ENCODE measurements at places on chromosomes 6 and 20.

DNA sequence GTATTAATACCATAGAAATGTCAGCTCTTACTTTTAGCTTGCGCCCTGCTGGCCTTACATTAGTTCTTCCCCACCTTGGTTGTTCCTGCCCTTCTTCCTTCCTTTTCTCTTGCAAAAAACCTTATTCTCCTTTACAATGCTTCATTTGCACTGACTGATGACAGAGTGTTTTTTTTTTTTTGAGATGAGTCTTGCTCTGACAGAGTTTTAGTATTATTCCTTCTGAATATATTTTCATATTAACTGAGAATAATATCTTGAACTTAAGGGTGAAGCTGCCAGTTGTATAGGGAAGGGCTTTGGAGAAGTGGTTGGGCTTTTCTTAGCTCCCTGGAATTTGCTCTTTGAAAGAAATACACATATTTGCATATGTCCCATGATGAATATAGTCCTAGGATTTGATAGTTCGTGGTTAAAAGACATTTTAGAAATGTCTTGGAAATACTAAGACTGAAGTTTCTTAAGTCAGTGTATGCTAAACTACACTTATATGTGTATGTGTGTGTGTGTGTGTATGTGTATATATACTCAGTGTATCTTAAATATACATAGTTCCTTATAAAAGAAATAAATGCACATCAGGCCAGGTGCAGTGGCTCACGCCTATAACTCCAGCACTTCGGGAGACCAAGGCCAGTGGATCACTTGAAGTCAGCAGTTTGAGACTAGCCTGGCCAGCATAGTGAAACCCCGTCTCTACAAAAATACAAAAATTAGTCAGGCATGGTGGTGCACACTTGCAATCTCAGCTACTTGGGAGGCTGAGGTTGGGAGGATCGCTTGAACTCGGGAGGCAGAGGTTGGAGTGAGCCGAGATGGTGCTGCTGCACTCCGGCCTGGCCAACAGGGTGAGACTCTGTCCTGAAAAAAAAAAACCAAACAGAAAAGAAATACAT, 216.1 kb upstream of the MYLIP start:
- no peak for DNase-seq

DNA sequence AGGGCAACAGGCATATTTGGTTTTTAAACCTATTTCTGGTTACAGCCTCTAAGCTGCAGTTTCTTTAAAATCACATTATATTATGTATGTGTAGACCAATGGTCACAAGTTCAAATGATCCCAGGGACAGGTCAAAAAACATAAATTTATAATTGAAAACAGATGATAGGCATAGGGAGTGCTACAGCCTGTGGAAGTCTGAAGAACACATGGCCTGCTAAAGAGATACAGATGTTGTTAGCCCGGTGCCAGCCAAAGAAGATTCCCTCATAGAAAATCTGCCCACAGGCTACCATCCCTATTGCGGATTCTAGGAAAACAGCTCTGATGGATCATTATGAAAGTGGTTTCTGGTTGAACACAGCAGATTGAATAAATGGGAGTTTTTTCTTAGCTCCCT, 65.3 kb downstream of the NRSN1 start:
- no peak for DNase-seq

GRCh38 chr20:22324505-22324904, 259.9 kb downstream of the FOXA2 start:
- no peak for DNase-seq

DNA sequence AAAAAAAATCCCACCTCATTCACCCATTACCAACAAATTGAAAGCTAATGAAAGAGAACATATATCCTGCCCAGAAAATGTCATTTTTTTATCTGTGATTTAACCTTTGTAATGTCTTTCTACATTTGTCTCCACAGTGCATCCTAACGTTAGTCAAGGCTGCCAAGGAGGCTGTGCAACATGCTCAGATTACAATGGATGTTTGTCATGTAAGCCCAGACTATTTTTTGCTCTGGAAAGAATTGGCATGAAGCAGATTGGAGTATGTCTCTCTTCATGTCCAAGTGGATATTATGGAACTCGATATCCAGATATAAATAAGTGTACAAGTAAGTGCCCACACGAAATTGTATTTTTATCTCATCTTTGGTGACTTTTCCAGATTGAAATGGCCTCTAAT, 30.0 kb downstream of the RSPO3 start:
- DNase-seq: no peak

GRCh38 chr6:123519189-123519505, 117.6 kb downstream of the TRDN start:
- peak; percentile 4 for DNase-seq

- DNase-seq: no peak
Measured at GRCh38 chr6:143556529-143556928, 45.0 kb upstream of the FUCA2 start.

GRCh38 chr6:46632053-46632452, 20.6 kb downstream of the CYP39A1 start:
- no peak for DNase-seq

DNA sequence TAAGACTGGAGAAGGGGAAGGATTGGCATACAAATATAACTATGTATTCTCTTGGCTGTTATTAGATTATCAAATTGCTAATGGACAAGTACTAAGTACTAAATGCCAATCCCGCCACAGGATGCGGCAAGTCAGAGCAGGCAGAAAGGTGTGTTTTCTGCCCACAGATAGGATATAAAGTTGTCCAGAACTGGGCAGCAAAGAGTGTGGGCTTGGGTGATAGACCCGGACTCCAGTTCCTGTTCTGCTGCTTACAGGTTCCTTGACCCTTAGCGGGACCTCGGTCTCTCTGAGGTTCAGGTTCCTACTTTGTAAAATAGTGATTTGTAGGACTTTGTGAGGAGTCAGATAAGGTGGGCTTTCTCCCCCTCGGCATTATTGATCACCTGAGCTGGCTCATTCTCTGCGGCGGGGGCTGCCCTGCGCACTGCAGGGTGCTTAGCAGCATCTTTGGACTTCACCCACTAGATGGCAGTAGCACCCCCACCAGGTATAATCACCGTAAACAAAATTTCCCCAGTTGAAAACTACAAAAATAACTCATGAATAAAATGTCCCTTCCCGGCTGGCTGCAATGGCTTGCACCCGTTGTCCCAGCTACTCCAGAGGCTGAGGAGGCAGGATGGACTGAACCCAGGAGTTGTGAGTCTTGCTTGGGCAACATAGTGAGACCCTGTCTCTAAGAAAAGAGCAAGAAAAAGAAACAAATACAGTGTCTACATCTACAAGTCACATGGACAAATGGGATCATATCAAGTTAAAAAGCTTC, 193.1 kb downstream of the DOK5 start:
- no peak for DNase-seq

DNA sequence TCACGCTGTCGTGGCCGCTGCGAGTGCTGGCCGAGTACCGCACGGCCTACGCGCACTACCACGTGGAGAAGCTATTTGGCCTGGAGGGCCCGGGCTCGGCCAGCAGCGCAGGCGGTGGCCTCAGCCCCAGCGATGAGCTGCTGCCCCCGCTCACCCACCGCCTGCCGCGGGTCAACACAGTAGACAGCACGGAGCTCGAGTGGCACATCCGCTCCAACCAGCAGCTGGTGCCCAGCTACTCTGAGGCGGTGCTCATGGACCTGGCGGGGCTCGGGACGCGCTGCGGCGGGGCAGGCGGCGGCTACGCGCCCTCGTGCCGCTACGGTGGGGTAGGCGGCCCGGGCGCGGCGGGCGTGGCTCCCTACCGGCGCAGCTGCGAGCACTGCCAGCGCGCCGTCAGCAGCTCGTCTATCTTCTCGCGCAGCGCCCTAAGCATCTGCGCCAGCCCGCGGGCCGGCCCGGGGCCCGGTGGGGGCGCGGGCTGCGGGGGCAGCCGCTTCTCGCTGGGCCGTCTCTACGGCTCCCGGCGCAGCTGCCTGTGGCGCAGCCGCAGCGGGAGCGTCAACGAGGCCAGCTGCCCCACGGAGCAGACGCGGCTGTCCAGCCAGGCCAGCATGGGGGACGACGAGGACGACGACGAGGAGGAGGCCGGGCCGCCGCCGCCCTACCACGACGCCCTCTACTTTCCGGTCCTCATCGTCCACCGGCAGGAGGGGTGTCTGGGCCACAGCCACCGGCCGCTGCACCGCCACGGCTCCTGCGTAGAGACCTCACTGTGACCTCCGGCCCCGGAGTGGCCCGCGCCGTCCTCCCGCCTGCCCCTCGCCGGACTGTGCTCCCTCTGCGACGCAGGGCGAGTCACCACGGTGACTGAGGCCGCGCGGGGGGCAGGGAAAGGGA, 5.7 kb downstream of the TMEM151B start:
- DNase-seq: no peak

GRCh38 chr6:52409499-52409898, 10.6 kb upstream of the EFHC1 start:
- no peak for DNase-seq

GRCh38 chr6:131946992-131947955, 3.9 kb downstream of the CCN2 start:
- no peak for DNase-seq

DNA sequence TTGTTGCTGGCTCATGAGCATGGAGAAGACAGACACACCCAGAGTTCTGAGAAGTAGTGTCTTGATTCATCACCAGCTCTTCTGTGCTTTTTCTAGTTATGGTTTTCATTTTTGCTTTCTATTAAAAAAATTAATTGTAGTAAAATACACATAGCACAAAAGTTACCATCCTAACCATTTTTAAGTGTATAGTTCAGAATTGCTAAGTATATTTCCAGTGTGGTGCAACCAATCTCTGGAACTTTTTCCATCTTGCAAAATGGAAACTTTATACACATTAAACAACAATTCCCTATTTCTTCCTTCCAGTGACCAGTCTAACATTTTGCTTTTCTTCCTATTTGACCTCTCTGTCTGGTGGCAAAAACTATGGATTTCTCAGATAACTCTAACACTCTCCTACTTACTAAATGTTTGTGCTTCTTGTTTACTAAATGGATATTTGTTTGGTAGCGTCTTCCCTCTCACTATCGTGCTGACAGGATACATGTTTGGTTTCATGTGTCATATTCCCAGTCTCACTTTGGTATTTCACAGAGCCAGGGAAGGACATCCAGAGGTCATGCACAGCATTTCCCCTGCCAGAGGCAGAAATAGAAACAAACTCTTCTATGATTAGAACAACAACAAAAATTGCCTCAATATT, 40.6 kb downstream of the TXLNB start:
- DNase-seq: no peak

GRCh38 chr6:118317581-118318563, 230.2 kb upstream of the PLN start:
- DNase-seq: no peak

GRCh38 chr20:47675190-47676142, 109.8 kb downstream of the SULF2 start:
- no peak for DNase-seq

- DNase-seq: no peak
Measured at GRCh38 chr6:75223428-75223827, 17.6 kb upstream of the COL12A1 start.

DNA sequence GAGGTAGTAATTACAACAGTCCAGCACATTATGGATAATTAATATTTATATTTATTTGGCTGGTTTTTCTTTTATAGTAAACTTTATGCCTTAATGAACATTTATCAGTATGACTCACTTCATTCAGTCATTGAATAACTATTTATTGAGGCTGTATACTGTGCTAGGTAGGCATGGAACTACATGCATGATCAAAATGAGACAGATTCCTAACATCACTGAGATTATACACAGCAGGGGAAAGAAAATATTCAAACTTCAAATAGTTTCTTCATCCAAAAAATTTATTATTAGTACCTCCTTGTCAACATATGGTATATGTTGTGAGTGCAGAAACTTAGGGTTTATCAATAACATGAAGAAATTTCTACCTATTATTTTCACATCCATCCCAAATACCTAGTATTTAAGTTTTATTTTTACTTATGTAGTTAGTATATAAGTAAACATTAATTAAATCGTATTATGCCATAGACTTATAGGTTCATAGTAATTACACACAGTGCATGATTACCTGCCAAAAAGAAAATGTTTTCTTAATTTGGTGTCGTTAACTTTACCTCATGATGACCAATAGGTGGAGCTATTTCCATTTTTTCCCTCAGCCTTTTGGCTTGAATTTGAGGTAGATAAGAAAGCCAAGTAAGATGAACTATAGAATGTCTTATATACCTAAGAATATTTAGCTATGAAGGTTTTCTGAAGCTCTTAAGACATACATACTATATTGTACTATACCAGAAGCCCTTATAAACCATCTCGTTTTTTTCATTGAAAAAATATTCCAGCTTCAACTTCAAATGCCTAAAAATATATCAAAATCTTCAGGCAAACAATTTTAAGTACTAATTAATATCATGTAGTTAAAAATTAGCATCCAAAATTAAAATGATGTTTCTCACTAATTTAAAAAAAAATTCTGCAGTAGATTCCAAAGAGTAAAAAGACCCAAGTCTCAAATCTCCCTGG, 12.5 kb upstream of the TMEM30A start:
- no peak for DNase-seq

DNA sequence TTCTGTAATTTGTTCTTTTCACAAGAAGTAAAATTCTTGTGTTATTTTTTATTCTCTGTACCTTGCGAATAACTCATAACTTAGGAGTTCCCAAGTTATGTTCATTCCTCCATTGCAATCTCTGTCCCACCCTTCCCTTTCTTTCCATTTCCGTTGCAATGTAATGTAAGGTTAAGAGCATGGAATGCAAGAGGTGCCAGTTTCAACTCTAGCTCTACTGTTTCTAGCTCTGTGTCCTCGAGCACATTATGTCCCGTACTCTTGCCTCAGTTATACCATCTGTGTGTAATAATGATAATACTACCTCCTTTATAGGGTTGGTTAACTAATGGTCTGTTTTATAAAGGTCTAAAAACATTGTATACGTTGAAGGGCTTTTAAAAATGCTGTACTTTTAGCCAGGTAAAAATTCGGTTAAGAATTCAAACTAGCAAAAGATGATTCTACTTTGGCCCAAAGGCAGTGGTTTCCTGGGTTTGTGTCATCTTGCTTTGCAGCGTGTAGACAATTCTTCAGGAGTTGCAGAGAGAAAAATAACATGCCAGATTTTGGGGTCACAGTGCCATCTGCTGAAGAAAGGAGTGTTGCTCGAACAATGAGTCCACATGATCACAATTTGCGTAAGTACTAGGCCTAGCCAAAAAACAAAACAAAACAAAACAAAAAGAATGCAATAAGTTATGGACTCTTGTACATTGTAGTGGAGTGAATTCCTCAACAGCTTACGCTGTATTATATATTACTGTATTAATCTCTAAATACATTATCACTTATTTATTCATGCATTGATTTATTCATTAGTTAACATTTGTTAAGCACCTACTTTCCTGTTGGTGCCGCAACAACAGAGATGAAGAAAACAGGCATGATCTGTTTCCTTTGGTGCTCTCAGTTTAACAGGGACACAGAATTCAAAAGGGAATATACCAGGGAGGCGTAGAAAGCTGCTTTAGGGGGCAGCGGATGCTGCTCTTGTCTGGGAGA, 10.0 kb upstream of the PFDN4 start:
- DNase-seq: no peak

- no peak for DNase-seq
Measured at GRCh38 chr6:157761926-157762325, 61.1 kb upstream of the SNX9 start.

- DNase-seq: peak; percentile 12
Measured at GRCh38 chr6:25404693-25405169, 125.6 kb downstream of the CARMIL1 start.

- DNase-seq: no peak
Measured at GRCh38 chr6:110491644-110492317, 15.4 kb upstream of the SLC22A16 start.
